ENCODE measurements at places on chromosomes 1 and 21.

GRCh38 chr1:247294282-247294681 is 37.4 kb downstream of the ZNF496 start:
- DNase-seq = no peak

DNA sequence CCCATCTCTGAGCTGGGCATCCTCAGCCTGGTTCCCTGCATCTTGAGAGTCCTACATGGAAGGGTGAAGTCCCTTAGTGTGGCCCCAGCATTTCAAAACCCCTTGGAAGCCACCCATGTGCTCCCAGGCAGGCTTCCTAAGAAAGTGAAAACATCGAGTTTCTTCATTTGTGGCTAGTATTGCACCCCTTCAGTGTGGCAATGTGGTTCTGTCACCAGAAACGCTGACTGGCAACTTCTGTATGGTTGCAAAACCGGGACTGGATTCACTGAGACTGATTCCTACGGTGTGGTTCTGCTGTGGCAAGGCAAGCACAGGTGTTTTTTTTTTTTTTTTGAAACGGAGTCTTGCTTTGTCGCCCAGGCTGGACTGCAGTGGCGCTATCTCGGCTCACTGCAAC is 9.0 kb upstream of the IFNGR2 start:
- no peak for DNase-seq

DNA sequence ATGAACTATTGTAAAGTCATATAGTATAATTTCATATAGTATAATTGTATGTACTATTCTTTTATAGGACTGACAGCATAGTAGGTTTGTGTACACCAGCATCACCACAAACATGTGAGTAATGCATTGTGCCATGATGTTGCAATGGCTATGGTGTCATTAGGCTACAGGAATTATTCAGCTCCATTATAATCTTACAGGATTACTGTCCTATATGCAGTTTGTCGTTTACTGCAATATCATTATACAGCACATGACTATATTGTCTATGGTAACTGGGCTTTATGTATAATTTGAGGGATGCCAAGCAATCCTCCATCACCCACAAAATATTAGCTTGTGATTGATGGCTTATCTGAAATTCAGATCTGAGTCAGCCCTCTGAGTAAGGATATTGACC is 54.2 kb upstream of the PBX1 start:
- DNase-seq = no peak

GRCh38 chr1:55214212-55214933 is 791 bp downstream of the USP24 start:
- peak; percentile 14 for DNase-seq

DNA sequence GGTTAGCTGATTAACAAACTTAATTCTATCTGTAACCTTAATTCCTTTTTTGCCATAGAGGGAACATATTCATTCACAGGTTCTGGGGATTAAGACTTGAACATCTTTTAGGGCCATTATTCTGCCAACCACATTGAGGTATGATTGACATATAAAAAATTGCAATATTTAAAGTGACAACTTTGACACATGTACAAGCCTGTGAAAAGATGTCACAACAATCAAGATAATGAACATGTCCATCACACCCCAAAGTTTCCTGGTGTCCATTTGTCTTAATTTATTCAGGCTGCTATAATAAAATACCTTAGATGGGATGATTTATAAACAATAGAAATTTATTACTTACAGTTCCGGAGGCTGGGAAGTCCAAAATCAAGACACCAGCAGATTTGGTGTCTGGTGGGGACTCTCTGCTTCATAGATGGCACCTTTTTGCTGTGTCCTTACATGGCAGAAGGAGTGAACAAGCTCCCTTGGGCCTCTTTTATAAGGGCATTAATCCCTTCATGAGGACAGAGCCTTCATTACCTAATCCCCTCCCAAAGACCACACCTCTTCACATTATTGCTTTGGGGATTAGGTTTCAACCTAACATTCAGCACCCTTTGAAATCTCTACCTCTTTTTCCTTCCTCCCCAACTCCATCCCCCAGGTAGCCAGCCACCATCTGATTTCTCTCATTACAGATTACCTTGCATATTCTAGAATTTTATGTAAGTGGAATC is 33.0 kb upstream of the TP53BP2 start:
- no peak for DNase-seq

DNA sequence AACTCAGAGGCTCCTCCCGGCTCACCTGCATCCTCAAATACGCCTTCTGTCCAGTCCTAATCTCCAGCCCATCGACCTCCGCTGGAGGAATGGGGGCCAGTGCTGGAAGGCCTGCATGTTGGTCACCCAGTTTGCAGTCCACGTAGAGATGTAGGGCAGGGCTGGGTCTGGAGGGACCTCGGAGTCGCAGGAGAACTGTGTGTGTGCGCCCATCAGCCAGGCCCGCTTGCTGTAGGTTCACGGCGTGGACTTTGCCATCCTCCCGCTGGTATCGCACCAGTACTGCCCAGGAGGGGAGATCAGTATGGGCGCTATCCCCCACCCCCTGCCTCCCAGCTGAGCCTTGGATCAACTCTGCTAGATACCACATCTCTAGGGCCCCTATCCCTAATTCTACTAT is 2.7 kb downstream of the THBS3 start:
- DNase-seq = no peak

- no peak for DNase-seq
Measured at GRCh38 chr1:48817505-48818114, 40.9 kb upstream of the BEND5 start.

DNA sequence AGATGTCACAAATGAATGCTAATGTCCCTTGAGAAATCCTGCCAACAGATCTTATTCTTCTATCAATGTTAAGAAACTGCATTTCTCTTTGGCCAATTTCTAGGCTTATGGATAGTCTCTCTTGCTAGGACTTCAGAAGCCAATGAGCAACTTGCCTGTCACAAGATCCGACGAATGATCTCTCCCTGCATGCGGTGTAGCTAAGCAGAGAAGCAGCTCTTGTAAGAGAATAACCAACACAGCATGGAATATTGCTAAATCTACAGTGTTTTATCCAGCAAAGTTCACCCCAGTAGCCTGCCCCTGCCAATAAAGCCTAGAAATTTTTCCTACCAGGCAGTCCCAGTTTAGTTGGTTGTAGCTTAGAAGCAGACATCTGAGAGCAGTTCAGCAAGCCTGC is 2.1 kb upstream of the SLC44A5 start:
- no peak for DNase-seq

DNA sequence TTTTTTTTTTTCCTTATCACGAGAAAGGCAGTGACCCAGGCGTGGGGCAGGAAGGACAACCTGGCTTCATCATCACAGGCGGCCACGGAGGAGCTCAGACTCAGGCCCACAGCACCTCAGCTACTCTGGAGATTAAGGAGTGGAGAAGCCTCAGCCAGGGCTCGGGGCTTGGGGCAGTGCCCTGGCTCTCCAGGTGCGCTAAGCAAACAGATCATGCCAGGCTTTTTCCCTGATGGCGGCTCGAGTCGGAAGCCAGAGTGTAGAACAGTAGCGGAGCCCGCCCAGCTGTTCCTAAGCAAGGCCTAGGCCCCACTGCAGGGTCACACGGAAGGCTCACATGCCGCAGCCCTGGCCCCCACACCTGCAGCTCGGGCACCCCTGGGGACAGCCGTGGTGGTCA is 70.7 kb downstream of the AGPAT3 start:
- DNase-seq = no peak

GRCh38 chr1:40742363-40743061 is 41.1 kb upstream of the KCNQ4 start:
- DNase-seq = no peak

- DNase-seq = no peak
Measured at GRCh38 chr1:184745110-184745509, 9.5 kb downstream of the EDEM3 start.

GRCh38 chr21:41952568-41953248 is 1.1 kb downstream of the C2CD2 start:
- no peak for DNase-seq

DNA sequence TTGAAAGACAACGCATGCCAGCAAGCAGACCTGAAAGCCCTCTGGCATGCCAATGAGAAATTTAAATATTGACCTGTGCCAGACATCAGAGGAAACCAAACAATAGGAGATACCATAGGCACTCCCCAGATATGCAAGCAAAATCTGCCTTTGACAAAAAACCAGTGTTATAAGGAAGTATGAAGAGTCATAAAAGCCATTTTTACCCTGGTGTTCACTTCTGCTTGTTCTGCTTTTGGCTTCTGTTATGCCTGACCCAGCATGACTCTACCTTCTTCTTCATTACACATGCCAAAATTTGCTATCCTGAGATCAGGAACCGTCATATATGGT is 26.4 kb downstream of the NPHS2 start:
- no peak for DNase-seq

GRCh38 chr1:192461684-192462083 is 113.9 kb upstream of the RGS1 start:
- no peak for DNase-seq

DNA sequence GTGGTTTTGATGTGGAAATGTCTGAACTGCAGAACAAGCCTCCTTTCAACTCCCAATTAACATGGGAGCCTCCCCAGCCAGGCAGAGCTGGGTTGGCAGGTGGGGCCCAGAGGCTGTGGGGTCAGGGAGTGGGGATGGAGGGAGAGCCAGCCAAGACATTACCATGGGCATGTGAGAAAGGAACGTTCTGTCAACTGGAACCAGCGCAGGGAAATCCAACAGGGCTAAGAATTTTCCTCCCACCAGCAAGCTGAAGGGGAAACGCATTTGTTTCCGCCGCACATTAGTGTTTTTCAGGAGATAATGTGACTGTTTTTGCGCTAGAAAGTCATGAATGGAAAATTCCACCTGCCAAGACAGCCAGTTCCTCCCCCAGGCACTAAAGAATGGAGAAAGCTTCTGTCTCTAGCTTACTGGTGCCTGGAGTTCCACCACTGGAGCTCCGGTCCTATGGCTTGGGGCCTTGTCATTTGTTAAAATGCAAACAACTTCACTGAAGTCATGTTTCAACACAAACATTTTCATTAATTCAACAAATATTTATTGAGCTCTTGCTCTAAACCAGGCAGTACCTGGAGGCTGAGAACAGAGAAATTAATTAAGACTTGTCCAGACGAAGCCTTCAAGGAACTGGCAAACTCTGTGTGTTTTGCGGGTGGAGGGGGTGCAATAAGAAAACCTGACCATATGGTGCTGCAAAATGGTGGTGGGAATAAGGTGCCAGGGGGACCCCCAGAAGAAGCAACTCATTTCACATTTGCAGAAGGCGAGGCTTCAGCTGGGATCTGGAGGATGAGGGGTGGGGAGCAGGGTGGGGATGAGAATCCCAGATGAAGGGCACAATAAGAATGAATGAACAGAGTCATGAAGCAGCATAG is 305.1 kb downstream of the MATN1 start:
- no peak for DNase-seq

DNA sequence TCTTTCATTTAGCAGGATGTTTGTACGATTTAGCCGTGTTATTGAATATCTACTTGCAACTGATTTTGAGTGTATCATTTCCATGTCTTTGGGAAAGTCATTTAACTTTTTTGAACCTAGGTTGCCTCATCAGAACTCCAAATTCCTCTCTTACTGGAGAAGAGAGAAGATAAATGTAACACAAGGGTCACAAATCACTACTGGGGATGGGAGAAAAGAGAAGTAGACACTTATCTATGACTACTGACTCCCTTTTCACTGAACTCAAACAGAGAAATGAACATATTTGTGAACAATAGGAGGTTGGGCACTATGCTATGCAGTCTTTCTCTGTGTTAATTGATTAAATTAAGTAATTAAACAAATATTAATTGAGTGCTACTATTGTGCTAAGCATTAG is 42.2 kb downstream of the TENT5C start:
- no peak for DNase-seq

- DNase-seq = peak; percentile 36
Measured at GRCh38 chr1:39105061-39105840, 79.1 kb downstream of the NDUFS5 start.

GRCh38 chr1:228404107-228404720 is 2.4 kb downstream of the TRIM11 start:
- peak; percentile 36 for DNase-seq

GRCh38 chr21:35095859-35096291 is 46.8 kb upstream of the RUNX1 start:
- DNase-seq = no peak

- DNase-seq = no peak
Measured at GRCh38 chr1:36653850-36654249, 171.1 kb upstream of the CSF3R start.

DNA sequence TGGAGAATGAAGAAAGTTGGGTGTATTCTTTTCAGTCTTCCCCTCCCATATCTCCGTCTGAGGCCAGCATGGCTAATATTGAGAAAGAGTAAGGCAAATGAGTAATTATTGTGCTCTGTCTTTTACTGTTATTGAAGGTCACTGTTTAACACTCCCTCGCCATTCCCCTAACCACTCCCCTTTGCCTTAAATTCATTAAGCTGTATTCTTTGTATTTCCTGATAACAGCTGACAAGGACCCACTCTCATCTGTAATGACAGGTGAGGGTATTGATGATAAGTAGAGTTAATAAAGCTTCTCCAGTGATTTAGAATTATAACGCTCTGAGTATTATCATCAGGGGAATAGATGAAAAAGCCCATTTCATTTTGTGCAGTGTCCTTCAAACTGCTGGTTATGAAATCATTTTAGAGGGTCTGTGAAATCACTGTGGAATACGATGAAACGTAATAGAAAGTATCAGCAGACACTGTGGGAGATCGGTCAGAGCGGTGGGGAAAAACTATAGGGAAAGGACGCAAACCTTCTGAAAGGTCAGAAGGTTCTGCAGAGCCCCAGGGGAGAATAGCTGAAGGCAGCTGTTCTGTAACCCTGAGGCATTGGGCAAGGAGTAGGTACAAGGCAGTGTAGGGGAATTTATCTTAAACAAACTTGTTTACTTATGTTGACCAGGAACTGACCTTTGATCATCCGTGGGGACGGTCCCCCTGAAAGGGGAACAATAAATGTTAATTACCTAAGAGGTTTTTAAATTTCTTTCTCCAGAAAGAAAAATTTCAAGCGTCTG is 46.3 kb upstream of the CACYBP start:
- no peak for DNase-seq

DNA sequence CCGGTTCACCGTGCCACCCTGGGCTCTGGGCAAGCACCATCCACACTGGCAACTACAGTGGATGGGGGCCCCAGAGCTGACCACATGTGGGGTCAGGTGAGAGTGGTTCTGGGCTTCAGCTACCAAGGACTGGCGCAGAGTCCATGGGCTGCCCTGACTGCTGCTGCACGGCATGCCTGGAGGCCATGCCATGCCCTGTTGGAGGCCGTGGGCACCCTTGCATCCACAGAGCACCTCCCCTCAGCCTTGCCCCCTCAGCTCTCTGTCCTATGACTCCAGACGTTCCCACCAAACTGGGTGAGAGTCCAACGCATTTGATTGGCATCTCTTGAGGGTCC is 15.5 kb downstream of the MORN1 start:
- DNase-seq = no peak
